ENCODE measurements at places on chromosomes 4 and X.

DNA sequence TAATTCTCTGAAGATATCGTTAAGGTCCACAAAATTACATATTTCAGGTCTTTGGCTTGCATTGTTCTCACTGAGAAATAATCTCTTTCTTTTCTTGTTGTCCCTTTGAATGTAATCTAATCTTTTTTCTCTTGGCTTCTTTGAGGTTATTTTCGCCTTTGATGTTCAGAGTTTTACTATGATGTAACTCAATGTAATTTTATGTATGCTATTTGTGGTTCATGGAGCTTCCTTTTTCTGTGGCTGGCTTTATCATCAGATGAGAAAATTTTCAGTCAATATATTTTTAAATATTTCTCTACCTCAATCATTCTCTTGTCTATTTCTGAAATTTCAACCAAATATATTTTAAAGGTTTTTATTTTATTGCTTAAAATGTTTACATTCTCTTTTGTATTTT lies 672.2 kb downstream of the TRAM1L1 start:
- no peak for DNase-seq

DNA sequence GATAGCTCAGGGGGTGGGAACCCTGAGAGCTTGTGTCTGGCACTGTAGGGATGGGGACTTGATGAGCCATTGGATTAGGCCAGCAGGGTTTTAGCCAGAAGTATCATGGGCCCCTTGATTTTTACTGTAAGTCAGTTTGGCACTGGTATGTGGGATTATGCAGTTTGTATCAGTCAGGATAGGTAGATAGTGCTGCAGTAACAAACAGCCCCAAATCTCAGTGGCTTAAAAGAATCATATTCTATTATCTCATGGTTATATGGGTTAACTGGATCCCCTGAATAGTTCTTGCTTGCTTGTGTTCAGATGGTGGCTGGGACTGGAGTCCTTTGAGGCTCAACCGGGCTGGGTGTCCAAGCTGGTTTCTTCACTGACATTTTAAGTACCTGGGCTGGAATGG lies 56.5 kb downstream of the SORCS2 start:
- no peak for DNase-seq

- DNase-seq = no peak
Observed at GRCh38 chr4:24279911-24280375, 304.4 kb downstream of the DHX15 start.

GRCh38 chr4:7237873-7238272 lies 45.5 kb downstream of the SORCS2 start:
- no peak for DNase-seq

DNA sequence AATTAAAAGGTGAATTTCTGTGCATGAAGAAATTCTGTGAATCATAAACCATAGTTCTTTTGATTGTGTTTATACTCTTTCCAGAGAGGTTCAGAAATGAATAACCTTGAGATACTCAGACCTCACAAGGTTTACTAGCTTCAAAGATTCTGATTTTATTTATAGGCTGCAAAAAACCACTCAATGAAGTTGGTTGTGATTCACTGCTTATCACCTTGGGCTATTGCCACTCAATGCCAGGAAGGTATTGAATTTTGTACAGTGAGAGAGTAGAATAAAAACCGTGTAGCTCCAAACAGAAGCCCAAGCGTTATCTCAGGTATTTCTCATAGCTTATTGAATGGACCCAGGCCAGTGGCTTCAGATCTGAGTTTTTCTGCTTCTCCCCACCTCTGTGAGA lies 118.7 kb downstream of the FHIP1A start:
- DNase-seq = no peak

- DNase-seq = no peak
Observed at GRCh38 chr4:34649716-34650115, 1594.6 kb downstream of the ARAP2 start.

DNA sequence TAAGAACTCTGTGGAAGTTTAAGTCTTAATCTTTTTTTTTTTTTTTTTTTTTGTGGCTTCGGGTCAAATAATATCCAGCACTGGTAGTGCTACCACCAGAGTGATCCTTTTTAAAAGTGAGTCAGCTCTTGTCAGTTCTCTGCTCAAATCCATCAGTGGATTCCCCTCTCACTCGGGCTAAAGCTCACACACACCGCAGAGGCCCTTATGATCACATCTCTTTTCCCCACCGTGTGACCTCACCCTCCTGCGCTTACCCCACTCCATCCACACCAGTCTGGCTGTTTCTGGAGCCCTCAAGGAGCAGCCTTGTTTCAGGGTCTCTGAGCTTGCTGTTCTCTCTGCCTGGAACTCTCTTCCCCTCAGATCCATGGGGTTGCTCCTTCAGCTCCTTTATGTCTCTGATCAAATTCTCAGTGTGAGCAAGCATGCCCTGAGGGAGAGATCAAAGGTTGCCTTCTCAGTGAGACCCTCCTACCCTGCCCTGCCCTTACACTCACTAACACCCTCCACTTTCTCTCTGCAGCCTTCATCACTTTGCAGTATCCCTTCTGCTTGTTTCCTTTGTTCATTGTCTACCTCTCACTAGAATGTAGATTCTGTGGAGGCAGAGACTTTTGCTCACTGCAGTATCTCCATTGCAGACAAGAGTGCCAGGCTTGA lies 19.8 kb upstream of the BEND4 start:
- no peak for DNase-seq

- no peak for DNase-seq
Observed at GRCh38 chr4:58216461-58216860, 1106.3 kb upstream of the IGFBP7 start.

GRCh38 chr4:100649417-100649816 lies 131.6 kb upstream of the EMCN start:
- DNase-seq = no peak

DNA sequence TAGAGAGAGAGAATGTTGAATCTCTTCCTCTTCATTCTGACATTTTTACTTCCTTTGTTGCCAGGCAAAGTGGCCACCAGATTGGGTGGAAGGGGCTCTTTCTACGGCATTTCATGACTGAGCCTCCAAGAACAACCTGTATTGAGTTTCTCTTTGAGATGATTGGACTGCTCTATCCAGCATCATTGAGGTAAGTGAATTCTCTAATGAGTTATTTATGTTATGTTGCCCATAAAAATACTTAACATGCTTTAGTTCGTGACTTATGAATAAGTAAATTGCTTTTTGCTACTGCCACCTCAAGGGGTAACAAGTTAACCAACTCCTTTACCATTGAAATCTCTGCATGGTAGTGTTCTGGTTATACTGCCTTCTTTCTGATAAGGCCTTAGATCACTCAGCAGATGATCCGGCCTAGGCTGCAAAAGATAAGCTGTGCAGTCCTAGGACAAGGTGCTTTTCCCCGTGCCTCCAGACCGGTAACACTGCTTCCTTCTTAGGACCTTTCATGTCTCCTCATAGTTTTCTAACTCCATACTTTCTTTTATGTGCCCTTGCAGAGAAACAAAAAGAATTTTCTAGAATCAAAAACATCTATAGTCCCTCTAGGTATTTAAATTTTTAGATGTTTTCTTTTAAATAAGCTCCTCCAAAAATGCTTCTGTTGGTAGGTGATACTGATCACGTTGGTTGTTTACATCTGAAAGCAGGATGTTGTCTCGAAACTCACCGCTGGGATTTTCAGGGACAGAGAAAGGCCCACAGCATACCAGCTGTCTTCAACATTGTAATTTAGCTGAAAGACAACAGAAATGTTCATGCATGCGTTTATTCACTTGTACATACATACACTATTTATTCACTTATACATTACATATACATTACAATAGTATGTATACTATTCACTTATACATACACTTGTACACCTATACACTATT lies 157.1 kb upstream of the RBPJ start:
- DNase-seq = no peak

DNA sequence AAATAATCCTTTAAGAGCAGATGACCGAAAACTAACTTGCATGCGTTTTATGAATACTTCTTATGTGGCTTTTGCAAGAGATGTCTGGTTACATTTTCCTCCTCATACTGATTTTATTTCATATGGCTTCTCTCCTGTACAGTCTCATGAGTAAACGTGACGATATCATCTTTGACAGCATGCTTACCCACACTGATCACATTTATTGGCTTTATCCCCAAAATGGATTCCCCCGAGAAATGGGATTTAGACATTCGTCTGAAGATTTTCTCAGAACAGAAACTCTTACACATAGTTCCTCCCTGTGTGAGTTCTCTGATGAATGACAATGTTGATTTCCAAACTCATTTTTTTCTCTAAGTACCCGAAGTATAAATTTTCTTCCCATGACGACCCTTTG lies 939.7 kb upstream of the LCORL start:
- no peak for DNase-seq

DNA sequence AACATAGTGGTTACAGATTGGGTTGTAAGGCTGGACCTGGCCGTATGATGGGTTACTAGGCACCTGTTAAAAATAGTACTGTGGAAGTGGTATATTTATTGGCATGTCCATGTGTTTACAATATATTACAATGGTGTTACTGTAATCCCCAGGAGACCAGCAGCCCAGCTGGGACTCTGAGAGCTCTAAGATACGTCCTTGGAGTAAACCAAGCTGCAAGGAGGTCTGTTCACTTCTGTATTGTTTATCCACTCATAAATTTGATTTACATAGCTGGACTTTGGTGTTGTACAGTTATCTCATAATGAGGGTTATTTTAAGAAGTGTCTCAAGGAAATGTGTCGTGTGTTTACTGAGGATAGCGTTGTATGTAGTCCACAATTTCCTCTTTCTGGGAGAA lies 93.8 kb downstream of the TBL1X start:
- DNase-seq = no peak

DNA sequence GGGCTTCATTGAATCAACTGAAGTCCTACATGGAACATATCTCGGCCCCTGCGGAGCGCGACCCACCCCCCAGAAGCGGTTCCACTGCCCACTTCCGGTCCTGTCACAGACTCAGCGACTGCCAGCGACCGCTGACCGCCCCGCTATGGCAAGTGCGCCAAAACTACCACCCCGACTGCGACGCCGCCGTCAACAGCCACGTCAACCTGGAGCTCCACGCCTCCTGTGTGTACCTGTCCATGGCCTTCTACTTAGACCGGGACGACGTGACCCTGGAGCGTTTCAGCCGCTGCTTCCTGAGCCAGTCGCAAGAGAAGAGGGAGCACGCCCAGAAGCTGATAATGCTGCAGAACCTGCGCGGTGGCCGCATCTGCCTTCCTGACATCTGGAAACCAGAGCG lies 14.8 kb upstream of the FAM47A start:
- DNase-seq = no peak

- no peak for DNase-seq
Observed at GRCh38 chr4:138409670-138410069, 167.5 kb upstream of the SLC7A11 start.

- no peak for DNase-seq
Observed at GRCh38 chrX:54413753-54414152, 26.5 kb upstream of the TSR2 start.

DNA sequence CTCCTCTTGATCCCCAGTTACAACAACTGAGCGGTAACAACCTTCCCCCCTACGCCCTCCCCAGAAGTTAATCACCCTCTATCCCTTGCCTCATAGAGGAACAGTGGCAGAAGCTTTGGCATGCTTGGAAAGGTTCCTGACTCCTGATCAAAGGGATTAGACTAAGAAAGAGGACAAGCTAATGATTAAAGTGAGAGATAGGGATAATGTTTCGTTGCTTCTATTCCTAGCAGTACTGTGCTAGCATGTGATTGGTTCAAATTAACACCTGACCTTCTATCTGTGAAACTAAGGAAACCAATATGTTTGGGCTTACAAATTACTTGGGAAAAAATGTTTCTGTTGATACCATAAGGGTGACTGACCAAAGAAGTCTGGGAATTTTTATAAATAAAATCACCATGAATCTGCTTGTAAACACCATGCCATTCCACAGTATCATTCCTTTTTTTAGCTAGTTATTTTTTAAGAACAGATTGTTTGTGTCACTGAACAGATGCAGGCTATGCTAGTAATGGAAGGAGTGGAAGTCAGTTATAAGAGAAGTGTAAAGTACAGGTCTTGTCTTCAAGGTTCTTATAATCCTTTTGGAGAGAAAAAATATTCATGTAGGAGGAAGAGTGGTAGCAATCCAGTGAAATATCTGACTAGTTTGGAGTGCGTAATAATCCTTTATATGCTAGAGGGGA lies 11.3 kb upstream of the ATP1B4 start:
- no peak for DNase-seq

DNA sequence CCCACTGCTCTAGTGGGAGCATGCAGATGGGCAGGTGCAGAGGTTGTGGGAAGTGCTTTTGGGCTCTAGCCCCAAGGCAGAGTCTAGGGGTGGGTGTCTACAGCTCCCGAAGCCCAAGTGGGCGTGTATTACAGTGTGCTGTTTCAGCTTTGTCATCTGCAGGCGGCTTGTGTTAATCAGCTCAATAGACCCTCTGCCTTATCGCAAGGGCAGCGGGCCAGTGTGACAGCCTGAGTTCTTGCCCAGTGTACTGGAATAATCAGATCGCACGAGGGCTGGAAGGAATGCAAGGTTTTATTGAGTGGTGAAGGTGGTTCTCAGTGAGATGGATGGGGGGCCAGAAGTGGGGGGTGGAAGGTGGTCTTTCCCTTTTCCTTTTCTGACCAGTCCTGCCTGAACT lies 529.4 kb upstream of the AMOT start:
- DNase-seq = no peak

- DNase-seq = no peak
Observed at GRCh38 chrX:857376-857775, 226.8 kb downstream of the SHOX start.

DNA sequence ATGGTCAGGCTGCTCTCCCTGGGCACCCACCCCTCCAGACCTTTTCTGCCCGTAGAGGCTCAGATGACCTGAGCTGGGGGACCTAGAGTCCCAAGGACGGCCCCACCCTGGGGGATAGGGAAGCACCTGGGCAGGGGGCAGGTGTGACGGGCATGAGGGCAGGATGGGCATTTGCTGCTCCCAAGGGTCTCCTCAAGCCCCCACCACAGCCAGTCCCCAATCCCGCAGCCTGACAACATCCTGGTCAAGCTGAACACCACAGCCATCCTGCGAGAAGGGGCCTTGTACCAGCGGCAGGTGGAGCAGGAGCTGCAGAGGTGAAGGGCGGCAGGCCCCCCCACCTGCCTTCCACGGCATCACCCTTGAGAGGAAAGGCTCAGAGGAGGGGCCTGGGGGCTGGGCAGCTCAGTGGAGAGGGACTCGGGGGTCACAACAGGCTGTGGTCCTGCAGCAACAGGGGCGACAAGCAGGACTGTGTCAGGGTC lies 17.8 kb upstream of the RNF4 start:
- no peak for DNase-seq

GRCh38 chr4:146059865-146060264 lies 115.7 kb upstream of the LSM6 start:
- no peak for DNase-seq

DNA sequence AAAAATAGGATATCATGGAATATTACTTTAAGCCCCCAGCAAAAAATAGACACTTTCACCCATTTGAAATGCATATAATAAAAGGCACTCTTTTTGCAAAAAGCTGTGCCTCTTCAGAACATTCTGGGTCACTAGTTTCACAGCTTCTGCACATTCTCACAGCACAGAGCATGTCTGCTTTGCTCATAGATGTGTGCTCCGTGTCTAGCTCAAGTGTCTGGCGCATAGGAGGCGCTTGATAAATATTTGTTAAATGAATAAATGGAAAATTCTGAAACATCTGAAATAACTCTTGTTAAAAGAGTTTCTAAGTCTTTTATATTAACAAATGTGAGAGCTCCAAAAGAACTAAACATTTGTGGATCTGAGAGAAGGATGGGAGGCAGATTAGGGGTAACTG lies 275.2 kb downstream of the PTTG2 start:
- DNase-seq = no peak

GRCh38 chr4:108172231-108172752 lies 3.6 kb upstream of the LEF1 start:
- DNase-seq = no peak

All from CD8-positive, alpha-beta memory T cell (primary cell).